Fibroblast of skin of left biceps (primary cell): ENCODE measurements at places on chromosomes 2 and 18.

- no peak for DNase-seq
Observed at GRCh38 chr2:224395620-224396390, 6.1 kb downstream of the FAM124B start.

DNA sequence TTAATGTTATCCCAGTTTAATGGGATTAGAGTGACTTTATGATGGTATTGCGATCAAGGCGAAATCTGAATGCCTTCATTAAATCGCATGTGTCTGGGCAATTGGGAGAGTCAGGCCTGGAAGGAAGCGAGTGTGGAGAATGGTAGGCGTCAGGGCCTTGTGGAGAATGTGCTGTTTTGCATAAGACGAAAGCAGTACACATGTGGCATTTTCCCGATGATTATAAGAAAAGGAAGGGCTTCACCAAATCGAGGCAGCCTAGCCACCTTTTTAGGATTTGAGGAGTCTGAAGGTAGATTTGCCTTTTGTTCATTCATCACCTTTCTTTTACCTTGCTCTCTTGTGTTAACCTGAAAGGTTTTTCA lies 1.0 kb downstream of the ZNF532 start:
- no peak for DNase-seq

GRCh38 chr2:237895544-237896506 lies 36.4 kb downstream of the RAMP1 start:
- no peak for DNase-seq

GRCh38 chr18:76977108-76977621 lies 154.8 kb downstream of the ZNF236 start:
- no peak for DNase-seq

DNA sequence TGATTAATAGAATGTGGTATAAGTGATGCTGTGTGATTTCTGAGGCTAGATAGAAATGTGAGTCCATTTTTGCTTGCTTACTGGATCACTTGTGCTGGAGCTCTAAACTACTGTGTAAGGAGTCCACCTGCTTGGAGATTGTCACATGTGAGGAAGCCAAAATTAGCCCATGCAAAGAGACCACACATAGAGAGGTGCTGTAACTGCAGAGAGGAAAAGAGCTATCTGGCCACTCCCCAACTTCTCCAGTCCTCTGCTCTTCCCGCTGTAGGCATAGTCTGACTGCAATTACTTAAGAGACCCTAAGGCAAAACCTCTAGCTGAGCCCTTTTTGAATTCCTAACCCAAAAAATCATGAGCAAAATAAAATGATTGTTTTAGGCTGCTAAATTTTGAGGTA lies 120.6 kb upstream of the FBXO11 start:
- no peak for DNase-seq

GRCh38 chr18:36028859-36029258 lies 38.5 kb downstream of the RPRD1A start:
- DNase-seq, result no peak

- DNase-seq, result peak; percentile 39
Observed at GRCh38 chr2:149192427-149192826, 138.0 kb upstream of the LYPD6 start.

DNA sequence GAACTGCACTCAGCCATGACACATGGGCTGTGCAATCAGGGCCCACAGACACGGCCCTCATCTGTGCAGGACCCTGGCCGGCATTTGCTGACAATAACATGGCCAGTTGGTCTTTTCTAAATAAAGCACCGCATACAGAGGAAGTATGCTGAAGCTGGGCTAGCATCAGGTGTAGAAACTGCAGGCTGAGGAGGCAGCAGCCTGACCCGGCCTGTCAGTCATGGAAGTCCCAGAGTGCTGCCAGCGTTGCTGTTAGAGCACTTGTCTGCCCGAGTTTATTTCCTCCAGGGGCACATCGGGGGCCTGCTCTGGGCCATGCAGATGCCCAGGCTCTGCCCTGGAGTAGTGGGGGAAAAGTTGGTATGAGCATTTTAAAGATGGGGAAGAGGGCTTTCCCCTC lies 4.1 kb upstream of the PTPN18 start:
- DNase-seq, result no peak

DNA sequence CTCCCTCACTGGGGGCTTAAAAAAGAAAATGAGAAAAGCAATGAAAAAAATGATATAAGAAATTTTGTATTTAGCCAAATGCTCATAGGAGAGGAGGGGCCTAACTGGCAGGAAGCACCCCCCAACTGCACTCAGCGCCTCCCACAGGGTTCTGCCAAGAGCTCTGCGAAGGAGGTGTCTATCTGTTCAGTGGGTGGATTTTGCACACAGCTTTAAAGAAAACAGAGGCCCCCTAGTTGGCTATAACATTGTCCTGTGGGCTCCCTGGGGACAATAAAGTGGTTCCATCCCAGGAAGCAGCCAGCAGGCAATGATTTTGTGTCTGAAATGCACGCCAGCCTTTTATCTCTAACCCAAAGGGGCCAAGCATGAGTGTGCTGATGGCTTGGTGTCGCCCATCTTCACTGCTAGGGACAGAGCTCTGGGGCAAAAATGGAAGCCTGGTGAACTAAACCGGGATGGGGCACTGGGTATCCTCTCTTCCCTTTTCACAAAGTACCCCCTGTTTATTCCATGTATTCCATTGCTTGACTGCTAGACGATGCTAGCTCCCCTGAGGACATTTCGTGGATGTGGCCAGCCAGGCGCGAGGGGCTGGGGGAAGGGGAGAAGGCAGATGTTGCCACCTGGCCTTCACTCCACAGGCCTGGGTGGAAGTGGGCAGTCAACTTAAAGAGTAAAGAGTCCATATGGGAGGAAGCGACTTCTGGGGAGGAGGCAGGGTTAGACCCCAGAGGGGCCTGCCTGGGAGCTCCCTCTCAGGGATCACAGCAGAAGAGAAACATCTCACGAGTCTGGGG lies 205.7 kb downstream of the CYP26B1 start:
- DNase-seq, result no peak
